Omental fat pad (tissue), 4 donors: ENCODE measurements at places on chromosomes 5 and 9.

GRCh38 chr5:151414536-151414935 lies 32.9 kb upstream of the SLC36A1 start:
- DNase-seq = no peak

- DNase-seq = no peak
These were observed 43.8 kb downstream of the STOM start for GRCh38 chr9:121326130-121326838.

- DNase-seq = no peak
These were observed 13.0 kb downstream of the ACTL7B start for GRCh38 chr9:108842610-108843295.

GRCh38 chr9:123287639-123288038 lies 19.3 kb upstream of the STRBP start:
- no peak for DNase-seq

DNA sequence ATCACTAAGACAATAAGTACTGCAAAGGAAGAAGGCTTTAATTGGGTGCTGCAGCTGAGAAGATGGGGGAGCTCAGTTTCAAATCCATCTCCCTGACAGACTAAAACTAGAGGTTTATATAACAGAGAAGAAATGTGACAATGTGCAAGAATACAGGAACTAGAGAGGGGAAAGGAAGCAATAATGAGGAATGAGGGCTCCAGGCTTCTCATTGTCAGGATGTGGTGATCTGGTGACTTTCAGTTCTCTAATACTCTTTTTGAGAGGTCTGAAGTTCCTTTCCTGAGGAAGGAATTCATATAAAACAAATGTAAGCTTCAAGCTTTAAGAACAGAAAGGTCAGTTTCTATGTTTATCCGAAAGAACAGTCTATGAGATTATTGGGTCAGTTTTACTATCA lies 42.5 kb upstream of the SPATA31E1 start:
- DNase-seq = no peak

DNA sequence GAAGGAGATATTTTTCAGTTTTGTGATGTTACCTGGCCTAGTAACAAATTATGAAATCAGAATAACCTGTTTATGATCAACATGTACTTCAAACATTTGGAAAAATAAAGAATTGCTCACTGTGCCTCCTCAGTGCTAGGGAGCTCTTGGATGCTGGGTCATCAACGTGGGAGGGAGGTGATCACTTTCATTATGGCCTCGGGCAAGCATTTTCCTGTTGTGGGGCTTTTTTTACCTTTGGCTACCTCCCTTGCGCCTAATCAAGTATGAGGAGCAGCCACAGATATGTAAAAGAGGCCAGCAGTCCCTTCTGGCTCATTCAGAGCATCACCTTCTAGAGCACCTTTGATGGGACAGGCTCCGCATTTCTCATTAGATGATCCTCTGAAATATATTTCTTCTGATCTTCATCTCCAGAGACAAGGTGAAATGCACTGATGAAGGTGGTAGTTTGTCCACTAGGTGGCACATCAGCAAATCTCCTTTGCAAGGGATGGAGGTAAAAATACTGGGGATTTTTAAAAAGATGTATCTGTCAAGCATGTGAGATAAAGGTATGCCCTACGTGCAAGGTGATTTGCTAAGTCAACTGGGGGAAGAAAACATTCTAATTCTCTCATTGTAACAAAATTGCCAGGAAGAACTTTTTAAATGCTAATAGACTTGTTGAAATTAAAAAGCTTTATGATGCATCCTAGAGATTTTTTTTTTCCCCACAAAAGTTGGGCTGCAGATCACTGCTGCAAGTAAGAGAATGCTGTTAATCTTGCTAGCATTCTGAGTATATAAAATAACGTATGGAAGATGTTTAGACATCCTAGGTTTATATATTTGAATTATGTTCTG lies 218.2 kb downstream of the MAST4 start:
- DNase-seq = no peak

DNA sequence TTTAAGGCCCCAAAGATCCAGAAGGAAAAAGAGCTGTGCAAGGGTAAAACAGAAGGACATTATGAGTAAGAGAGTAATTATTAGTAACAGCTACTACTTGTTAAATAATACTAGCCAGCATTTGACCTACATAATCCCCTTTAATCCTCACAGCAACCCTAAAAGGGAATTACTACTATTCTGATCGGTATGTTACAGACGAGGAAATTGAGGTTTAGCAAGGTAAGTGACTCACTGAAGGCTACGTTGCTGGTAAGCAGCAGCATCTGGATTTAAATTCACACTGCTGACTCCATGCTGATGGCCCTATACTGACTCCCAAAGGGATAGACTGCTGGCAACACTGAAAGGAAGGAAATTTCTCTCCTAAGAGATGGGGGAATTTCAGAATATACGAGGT lies 3.7 kb upstream of the FSD1L start:
- DNase-seq = no peak

DNA sequence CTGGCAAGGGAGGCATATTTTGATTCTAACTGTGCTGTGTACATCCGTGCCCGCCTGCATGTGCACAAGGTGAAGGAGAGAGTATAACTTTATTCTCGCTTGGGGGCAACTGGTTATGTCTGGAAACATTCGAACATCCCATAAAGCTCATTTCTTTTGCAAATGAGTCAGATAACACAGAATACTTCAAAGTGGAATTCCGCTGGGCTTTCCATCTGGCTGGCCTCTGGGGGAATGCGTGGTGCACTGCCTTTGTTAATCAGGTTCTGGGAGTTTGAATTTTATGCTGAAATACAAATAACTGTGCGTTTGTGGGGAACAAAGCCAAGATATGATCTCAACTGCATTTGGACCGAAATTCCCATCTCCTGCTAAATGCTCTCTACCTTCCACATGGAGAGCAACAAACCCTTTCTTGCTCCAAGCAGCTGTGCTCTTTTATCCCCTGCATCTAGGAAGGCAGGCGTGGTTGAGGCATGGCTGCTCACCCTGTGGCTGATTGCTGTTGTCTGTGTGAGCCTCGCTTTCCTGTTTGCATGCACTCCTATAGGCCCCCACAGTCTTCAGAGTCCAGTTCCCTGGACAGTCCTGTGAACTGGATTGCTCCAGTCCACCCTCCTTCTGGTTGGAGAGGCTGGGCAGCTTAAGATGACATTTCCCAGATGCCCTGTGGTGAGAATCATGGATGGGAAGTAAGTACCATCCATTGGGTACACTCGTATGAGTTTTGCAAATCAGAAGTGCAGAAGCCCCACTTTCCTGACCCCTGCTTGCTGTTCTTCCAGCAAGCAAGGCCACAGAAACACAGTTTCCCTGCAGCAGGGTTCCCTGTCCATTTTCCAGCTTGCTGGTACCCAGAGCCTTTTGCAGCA lies 82.9 kb upstream of the ALDH1B1 start:
- DNase-seq = no peak

DNA sequence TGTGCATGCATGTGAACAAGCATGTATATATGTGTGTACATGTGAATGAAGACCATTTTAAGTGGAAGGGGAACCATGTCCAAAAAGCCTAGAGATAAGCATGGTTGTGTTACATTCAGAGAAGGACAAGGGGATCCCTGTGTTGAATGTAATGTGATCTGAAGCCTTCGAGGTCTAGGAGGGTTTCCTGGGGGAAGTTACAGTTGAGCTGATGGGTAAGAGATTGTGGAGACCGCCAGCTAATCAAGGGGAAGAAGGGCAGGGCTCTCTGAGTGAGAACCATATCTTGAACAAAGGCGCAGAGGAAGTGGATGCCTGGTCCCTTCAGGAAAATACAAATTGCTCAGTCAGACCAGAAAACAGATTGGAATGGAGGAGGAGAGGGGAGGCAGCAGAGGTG lies 45.5 kb upstream of the TNFSF15 start:
- DNase-seq = no peak

- no peak for DNase-seq
These were observed 96.2 kb downstream of the RXRA start for GRCh38 chr9:134422301-134423090.

- DNase-seq = no peak
These were observed 598 bp upstream of the KIAA1191 start for GRCh38 chr5:176362233-176362490.

GRCh38 chr5:9438596-9439354 lies 107.1 kb downstream of the SEMA5A start:
- DNase-seq = no peak

DNA sequence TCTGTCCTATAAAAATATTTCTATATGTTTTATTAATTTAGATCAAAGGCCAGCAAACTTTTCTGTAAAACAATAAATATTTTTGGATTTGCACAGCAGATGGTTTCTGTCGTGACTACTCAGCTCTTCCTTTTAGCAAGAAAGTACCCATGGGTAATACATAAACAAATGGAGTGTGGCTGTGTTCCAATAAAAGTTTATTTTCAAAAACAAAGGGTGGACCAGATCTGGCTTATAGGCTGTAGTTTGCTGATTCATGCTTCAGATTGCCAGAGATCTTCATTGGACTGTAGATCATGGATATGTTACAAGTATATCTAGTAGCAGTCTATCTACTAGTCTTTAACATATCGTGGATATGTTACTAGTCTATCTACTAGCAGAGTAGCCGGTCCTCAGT lies 590.5 kb downstream of the CSNK1G3 start:
- no peak for DNase-seq

DNA sequence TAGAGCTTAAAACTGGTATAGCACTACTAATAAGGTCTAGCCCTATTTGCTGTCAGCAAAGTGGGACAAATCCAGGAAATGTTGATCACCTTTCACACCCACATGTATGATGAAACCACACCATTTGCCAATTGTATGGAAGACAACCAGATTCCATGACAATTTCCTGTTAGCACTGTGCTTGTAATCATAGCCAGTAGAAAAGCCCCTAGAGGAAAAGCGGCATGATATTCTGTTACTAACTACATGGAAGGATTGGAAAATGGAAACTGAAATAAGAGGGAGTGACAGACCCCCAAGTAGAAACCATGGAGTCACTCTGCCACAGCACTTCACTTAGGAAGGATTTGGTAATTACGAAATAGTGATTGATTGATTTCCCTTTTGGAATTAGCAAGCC lies 923 bp downstream of the SPATA6L start:
- no peak for DNase-seq

- DNase-seq = no peak
These were observed 29.2 kb upstream of the PANK3 start for GRCh38 chr5:168608386-168608785.

DNA sequence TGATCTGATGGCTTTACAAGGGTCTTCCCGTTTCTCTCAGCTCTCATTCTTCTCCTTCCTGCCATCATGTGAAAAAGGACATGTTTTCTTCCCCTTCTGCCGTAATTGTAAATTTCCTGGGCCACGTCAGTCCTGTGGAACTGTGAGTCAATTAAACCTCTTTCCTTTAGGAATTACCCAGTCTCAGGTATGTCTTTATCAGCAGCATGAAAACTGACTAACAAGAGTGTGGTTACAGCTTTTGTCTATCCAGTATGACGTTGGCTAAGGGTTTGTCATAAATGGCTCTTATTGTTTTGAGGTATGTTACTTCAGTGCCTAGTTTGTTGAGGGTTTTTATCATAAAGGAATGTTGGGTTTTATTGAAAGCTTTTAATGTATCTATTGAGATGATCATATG lies 501.6 kb downstream of the CAAP1 start:
- DNase-seq = no peak

DNA sequence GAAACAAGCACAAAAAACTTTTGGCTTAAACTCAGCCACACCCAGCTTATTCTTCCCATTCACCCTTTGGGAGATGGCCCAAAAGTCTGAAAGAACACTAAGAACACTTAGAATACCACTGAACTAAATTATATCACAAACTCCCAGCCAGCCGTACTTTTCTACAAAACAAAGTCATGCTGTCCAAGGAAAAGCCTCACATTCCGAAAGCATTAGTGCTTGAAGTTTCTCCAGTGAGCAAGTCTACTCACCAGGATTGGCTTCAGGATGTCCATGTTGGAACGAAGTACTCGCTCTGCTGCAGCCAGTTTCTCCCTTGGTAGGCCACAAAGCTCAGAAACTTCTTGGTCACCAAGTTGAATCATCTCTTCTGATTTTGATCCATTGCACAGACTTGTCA lies 69.7 kb downstream of the ABCA1 start:
- DNase-seq = no peak

DNA sequence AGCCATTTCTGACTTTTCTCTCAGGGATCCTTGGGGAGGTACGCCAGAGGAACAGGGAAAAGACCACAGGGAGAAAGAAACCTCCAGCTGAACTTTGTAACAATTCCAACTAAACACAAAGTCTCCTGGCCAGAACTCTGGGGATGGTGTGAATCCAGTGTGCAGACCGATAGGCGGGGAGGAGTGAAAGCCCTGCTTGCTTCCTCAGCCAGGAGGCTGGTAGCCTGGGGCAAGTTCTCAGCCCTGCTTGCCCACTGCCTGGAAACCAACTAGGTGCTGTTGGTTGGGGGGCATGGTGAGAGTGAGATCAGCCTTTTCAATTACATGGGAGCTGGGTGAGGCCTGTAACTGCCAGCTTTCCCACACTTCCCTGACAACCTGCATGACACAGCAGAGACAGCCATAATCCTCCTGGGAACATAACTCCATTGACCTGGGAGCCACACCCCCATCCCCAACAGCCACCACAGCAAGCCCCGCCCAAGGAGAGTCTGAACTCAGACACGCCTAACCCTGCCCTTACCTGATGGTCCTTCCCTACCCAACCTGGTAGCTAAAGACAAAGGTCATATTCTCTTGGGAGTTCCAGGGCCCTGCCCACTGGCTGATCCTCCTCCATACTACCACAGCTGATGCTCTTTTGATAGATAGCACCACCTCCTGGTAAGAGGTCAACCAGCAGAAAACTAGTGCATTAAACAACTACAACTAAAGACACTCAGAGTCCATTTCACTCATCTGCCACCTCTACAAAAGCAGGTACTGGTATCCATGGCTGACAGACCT lies 100.1 kb upstream of the TNFAIP8 start:
- DNase-seq = no peak

- DNase-seq = no peak
These were observed 5.1 kb upstream of the SPIN1 start for GRCh38 chr9:88383176-88383575.

DNA sequence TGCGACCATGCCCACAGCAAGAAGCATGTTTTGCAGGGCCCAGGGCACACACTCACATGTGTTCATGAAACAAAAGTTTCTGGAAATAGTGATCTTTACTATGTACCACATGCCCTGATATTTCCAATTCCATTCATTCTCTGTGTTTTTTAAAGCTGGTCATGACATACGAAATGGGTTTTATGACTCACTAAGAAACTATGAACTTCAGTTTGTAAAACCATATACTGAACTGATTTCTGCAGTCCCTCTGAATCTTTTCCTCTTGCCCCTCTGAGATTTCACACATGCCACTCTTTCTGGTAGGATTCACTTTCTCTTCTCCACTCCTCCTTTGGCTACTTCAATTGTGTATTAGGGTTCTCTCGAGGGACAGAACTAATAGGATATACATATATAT lies 416.1 kb upstream of the TRPC7 start:
- no peak for DNase-seq

- no peak for DNase-seq
These were observed 55.4 kb upstream of the GARNL3 start for GRCh38 chr9:127209220-127209619.

GRCh38 chr5:124371111-124371706 lies 375.2 kb downstream of the ZNF608 start:
- no peak for DNase-seq

- DNase-seq = no peak
These were observed 539.2 kb downstream of the TLE1 start for GRCh38 chr9:81150016-81150625.
